ENCODE measurements at places on chromosomes 1 and 21.

DNA sequence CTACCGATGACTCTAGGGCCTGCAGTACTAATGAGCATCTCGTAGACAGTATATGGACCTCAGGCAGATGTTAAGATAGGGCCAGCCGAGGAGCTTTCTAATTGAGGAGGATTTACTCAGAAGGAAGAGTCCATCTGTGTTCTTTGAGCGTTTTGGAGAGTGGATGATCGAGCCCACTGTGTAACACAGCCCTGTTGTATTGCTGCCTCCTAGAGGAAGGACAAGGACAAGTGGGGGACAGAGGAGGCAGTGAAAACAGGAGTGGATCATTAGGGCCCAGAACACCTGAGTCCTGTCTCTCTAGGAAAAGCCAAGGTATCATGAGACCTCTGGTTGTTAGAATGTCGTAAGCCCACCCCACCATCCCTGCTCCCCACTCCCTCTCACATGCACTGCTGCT, 62.9 kb downstream of the TBX19 start:
- no peak for DNase-seq

- no peak for DNase-seq
These were observed 77.7 kb upstream of the C1orf87 start for GRCh38 chr1:60151311-60151710.

DNA sequence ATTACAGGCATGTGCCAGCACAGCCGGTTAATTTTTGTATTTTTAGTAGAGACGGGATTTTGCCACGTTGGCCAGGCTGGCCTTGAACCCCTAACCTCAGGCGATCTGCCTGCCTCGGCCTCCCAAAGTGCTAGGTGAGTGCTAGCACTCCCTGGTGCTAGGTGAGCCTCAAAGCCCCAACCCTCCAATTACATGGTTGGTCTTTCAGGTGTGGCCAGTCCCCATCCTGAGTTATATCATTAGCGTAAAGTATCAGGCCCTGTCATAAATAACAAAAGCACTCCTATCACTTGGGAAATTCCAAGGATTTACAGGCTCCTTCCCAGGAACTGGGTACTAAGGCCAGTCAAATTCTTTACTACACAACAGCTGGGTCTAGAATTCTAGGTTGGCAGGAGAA, 138.0 kb downstream of the PIK3R3 start:
- no peak for DNase-seq

DNA sequence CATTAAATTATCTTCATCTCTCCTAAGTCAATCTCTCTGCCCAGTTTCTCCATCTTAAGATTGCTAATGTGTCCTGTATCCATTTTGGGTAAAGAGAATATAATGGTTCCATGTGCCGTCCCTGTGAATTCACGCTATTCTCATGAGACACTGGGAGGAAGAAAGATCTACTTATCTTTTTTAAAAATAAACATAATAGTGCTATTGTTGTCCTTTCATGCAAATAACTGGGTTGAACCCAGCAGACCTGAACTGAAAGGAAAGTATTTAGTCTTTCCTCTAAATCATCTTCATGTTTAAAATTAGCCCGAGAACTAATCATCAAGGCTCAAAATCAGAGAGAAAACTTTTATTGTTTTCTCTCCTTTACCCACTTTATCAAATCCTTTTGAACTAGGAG, 22.4 kb downstream of the SLAMF1 start:
- no peak for DNase-seq

- no peak for DNase-seq
These were observed 147.1 kb downstream of the SPATA46 start for GRCh38 chr1:162229549-162229948.

All from kidney glomerular epithelial cell (primary cell).